ENCODE measurements at places on chromosomes 16 and 17. TPM values are rescaled to one million over a fixed set of nuclear protein-coding genes. Genes with fewer than 3 reads are reported as not detected.

The SLC5A10 gene
- 0.57 TPM for polyA plus RNA-seq

The MYH11 gene
- polyA plus RNA-seq, result 14.2 TPM

The CCDC43 gene
- 35.0 TPM for polyA plus RNA-seq

The GH2 gene
- not detected for polyA plus RNA-seq

The C16orf54 gene
- polyA plus RNA-seq, result 0.21 TPM

The SPATA33 gene
- polyA plus RNA-seq, result 13.9 TPM

The SLFN12L gene
- 0.21 TPM for polyA plus RNA-seq

The KRTAP1-1 gene
- not detected for polyA plus RNA-seq

The SLC16A3 gene
- polyA plus RNA-seq, result 9.3 TPM

The ZP2 gene
- 0.16 TPM for polyA plus RNA-seq

The CXCL16 gene
- polyA plus RNA-seq, result 13.3 TPM

The ABCA8 gene
- polyA plus RNA-seq, result 1.4 TPM

The KRT12 gene
- not detected for polyA plus RNA-seq

The BRIP1 gene
- 11.3 TPM for polyA plus RNA-seq

The ABCC6 gene
- polyA plus RNA-seq, result 20.5 TPM

The TNK1 gene
- polyA plus RNA-seq, result 7.2 TPM

The UMOD gene
- 243 TPM for polyA plus RNA-seq

The CDRT15 gene
- polyA plus RNA-seq, result 0.81 TPM

The ZNF207 gene
- polyA plus RNA-seq, result 228 TPM

The SMIM36 gene
- polyA plus RNA-seq, result 0.17 TPM

The NME4 gene
- 110 TPM for polyA plus RNA-seq

The AIPL1 gene
- 0.10 TPM for polyA plus RNA-seq

The NTN1 gene
- polyA plus RNA-seq, result 2.0 TPM

The SLC46A1 gene
- 14.6 TPM for polyA plus RNA-seq

The STX1B gene
- polyA plus RNA-seq, result 1.0 TPM

The C17orf113 gene
- 3.7 TPM for polyA plus RNA-seq

The SALL1 gene
- 115 TPM for polyA plus RNA-seq

The ZNF652 gene
- polyA plus RNA-seq, result 29.2 TPM

The HOXB6 gene
- 94.7 TPM for polyA plus RNA-seq

The ROGDI gene
- polyA plus RNA-seq, result 42.1 TPM

The RAPGEFL1 gene
- 9.0 TPM for polyA plus RNA-seq

The GGT6 gene
- polyA plus RNA-seq, result 9.3 TPM

The ARL4D gene
- 10.0 TPM for polyA plus RNA-seq

The CX3CL1 gene
- 40.4 TPM for polyA plus RNA-seq

The P3H4 gene
- polyA plus RNA-seq, result 47.0 TPM

The SLC22A31 gene
- polyA plus RNA-seq, result 0.50 TPM

The ZNF624 gene
- polyA plus RNA-seq, result 13.7 TPM

The TBC1D3G gene
- polyA plus RNA-seq, result not detected

The CLEC10A gene
- 1.4 TPM for polyA plus RNA-seq

The MAP1LC3B gene
- 82.8 TPM for polyA plus RNA-seq

The SSTR5 gene
- 0.11 TPM for polyA plus RNA-seq

The SPEM1 gene
- polyA plus RNA-seq, result 0.09 TPM

Measured in right renal pelvis (tissue), 4 donors.